ENCODE measurements at places on chromosomes 2 and 18.

GRCh38 chr18:35786365-35787042 is 186.0 kb upstream of the RMP24 start:
- DNase-seq: no peak

- DNase-seq: no peak
Observed at GRCh38 chr2:238956676-238957075, 108.8 kb downstream of the TWIST2 start.

DNA sequence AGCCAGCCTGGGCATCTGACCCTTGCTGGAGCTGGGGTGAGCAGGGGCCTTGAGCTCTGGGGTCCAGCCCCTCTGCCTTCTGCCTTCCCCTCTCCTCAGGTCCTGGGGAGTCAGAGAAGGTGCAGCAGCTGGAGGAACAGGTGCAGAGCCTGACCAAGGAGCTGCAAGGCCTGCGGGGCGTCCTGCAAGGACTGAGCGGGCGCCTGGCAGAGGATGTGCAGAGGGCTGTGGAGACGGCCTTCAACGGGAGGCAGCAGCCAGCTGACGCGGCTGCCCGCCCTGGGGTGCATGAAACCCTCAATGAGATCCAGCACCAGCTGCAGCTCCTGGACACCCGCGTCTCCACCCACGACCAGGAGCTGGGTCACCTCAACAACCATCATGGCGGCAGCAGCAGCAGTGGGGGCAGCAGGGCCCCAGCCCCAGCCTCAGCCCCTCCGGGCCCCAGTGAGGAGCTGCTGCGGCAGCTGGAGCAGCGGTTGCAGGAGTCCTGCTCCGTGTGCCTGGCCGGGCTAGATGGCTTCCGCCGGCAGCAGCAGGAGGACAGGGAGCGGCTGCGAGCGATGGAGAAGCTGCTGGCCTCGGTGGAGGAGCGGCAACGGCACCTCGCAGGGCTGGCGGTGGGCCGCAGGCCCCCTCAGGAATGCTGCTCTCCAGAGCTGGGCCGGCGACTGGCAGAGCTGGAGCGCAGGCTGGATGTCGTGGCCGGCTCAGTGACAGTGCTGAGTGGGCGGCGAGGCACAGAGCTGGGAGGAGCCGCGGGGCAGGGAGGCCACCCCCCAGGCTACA is 3.8 kb downstream of the EMILIN1 start:
- DNase-seq: no peak

- no peak for DNase-seq
Observed at GRCh38 chr2:134862069-134862468, 23.7 kb downstream of the ACMSD start.

DNA sequence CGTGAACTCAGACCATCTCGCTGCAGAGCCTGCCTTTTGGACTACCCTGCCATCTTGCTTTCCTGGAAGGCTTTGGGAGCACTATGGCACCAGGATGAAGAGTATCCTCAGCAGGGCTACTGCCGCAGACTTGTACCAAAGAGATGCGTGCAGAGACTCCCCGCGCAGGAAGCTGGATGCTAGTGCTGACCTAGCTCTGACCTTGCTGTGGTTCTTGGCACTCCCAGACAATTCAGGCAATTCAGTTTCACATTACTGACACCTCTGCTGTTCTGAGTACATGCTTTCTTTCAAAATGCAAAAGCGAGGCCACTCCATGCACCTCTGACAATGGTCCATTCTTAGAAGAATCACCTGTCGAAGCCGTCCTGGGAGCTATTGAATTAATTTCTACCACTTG is 251.5 kb upstream of the MEX3C start:
- no peak for DNase-seq

GRCh38 chr2:46540496-46541331 is 61.3 kb downstream of the TMEM247 start:
- DNase-seq: no peak

GRCh38 chr18:5144629-5145028 is 52.4 kb downstream of the AKAIN1 start:
- DNase-seq: no peak

- DNase-seq: no peak
Observed at GRCh38 chr2:107621186-107622165, 205.2 kb upstream of the RGPD4 start.

- DNase-seq: no peak
Observed at GRCh38 chr2:136291871-136292270, 173.9 kb upstream of the CXCR4 start.

DNA sequence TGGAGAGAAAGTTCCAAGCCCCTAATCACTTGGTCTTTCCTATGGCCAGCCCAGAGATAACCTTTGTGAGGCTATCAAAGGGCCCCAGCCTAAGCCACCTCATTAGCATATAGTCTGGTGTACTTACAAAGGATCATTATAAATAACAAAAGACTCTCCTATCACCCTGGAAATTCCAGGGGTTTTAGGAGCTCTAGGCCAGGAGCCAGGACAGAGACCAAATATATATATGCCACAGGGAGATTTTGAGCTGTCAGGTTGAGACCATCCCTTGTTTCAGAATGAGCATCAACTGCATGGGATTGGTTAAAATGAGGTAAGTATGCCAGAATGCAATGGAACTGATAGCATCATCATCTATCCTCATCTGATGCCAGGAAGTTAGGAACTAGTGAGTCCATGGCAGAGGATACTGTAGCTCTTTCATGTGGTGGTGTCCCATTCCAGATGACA is 32.1 kb upstream of the CHRNA1 start:
- DNase-seq: no peak

DNA sequence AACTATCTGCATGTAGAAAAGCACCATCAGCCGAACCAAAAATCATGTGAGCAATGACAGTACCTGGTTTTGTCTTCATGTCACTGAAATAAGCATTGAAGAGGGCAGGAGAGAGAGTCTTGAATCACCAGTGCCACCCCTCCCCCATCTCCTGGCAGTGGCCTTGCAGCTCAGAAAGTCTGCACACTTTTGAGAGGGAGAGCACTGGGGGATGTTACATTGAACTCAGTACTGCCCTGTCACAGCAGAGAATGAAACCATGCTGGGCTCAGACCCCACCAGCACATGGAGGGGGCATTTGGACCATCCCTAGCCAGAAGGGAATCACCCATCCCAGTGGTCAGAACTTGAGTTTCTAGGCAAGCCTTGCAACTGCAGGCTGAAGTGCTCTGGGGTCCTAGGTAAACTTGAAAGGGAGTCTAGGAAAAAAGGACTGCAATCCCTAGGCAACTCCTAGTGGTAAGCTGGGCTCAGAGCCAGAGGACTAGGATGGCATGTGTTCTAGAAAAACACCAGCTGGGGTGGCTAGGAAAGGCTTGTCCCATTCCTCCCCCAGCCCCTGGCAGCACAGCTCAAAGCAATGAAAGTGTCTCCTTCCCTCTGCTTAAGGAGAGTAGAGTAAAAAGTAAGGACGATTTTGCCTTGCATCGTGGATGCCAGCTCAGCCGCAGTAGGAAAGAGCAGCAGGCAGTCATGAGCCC is 259.9 kb upstream of the MYT1L start:
- no peak for DNase-seq

DNA sequence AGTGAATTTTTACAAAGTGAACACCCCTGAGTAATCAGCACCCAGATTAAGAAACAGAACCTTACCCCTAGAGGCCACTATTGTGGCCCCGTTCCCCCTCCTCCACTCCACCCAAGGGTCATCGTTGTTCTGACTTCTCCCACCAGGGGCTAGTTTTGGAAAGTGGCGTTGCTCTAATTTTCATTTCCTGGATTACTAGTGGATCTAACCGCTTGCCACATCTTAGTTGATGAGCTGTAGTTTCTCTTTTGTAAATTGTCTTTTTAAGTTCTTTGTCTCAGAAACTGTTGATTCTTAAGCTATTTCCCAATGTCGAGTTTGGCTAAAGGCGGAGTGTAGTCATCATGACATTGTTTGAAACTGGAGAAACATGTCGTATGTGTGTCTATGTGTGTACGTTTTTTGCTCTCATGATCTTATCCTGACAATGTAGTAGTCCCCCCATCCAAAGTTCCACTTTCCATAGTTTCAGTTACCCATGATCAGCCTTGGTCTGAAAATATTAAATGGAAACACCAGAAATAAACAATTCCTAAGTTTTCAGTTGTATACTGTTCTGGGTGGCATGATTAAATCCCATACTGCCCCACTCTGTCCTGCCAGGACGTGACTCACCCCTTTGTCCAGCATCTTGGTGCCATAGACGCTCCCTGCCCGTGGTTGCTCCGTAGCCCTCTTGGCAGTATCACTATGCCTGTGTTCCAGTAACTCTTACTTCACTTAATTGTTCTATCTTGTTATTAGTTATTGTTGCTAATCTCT is 71.0 kb upstream of the SP3 start:
- no peak for DNase-seq

DNA sequence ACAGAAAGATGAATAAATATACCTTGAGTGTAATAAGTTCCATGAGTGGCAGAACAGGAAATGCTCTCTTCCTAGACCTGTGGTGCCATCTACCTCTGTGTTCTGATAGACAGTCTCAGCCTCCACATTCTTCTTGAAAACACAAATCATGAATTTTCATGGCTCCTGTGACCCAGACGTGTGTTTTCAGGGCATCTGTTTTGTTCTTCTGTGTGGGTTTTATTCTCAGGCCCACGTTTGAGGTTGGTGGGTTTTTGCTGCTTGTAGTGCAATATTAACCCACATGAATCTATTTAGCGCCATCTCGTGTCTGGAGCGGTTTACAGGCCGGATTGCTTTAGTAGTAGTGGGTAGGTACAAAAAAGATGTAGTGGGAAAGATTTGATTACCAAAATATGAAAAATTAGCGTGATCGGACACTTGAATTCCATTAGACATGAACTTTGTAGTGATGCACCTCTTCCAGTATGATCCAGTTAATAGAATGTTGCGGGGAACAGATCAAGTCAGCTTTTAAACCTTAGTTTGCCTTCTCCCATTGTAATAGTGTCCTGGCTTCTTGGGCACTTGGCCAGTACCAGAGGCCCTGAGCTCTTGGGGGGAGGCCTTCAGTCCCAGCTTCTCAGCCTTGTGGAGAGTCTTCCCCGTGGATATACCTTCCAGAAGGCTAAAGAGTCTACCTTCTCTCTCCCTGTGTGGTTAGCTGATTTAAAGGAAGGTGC is 256.5 kb downstream of the TPGS2 start:
- DNase-seq: no peak

GRCh38 chr2:174083843-174084458 is 118.8 kb upstream of the SP3 start:
- no peak for DNase-seq

- DNase-seq: no peak
Observed at GRCh38 chr2:9388199-9388681, 35.1 kb downstream of the ITGB1BP1 start.

DNA sequence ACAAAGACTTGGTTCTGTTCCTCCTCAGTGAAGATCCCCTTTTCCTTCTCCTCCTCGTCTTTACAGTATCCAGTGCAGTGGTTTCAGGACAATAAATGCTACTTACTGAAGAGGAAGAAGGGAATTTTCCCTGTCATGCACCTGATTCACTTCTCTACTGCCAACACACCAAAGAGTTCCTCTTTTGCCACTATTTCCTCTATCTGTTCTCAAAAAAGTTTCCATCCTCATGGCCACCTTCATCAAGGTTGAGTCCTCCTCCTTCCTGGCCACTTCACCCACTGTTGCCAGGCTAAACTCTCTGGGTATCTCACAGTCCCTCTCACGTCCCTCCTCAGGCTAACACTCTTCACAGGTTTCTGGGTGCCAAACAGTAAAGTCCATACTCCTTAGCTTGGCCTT is 41.7 kb downstream of the PLEKHM3 start:
- DNase-seq: no peak

- DNase-seq: no peak
Observed at GRCh38 chr2:20231598-20232026, 6.7 kb upstream of the SDC1 start.

- DNase-seq: no peak
Observed at GRCh38 chr2:30195016-30195415, 36.3 kb upstream of the LBH start.

- DNase-seq: no peak
Observed at GRCh38 chr2:119644186-119644585, 34.8 kb upstream of the TMEM177 start.

DNA sequence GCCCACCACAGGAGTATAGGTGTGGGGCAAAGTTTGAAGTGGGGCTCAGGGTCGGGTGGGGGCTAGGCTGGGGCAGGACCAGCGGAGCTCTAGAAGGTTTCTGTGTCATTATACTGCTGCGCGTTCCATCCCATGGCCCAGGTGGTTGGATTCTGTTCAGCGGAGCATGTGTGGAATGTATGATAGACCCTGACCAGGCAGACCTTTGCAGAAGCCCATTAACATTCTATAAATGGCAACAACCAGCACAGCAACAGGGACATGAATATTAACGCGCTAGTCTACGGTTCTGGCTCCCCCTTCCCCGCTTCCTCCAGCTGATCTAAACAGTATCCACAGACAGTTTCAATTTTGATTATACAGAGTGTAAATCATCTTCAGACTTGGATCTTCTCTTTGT is 4.1 kb upstream of the PRKCE start:
- no peak for DNase-seq

DNA sequence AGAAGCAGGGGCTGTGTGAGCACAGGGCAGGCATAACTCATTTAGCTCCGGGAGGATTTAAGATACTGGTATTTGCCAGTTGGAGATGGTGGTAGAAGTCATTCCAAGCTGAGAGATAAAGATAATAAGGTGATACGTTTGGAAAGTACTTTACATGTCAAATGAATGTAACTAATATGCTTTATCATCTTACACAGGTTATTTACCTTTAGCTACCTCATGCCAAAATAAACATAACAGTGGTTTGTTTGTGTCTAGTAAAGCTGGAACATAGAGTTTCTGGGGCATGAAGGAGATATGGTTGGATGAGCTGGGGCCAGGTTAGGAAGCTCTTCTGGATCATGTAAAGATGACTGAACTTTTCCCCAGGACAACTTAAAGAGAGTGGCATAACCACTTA is 126.9 kb upstream of the PIK3C3 start:
- DNase-seq: no peak
